ENCODE measurements at places on chromosomes 1 and 21.

DNA sequence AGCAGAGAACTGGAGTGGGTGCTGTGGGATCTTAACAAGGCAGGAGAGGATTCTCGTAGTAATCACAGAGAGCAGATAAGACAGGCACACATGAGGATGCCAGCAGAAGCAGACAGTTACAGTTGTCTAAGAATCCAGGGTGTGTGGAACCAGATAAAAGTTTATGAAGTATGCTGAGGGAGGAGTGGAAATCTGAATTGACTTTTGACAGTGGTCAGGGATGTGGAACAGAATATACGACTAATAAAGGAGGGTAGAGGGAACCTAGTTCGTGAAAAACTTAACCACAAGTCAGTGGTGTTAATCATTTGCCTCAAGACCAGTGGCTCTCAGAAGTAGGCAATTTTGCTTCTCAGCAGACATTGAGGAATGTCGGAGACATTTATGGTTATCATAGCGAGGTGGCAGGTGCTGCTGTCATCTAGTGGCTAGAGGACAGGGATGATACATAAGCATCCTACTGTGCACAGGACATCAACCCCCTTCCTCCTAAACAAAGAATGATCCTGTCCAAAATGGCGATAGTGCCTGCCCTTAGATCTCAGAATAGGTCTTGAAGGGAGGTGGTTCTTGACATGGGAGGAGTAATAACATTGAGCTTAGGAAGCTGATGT lies 3.0 kb downstream of the LRRC8D start:
- DNase-seq = no peak

DNA sequence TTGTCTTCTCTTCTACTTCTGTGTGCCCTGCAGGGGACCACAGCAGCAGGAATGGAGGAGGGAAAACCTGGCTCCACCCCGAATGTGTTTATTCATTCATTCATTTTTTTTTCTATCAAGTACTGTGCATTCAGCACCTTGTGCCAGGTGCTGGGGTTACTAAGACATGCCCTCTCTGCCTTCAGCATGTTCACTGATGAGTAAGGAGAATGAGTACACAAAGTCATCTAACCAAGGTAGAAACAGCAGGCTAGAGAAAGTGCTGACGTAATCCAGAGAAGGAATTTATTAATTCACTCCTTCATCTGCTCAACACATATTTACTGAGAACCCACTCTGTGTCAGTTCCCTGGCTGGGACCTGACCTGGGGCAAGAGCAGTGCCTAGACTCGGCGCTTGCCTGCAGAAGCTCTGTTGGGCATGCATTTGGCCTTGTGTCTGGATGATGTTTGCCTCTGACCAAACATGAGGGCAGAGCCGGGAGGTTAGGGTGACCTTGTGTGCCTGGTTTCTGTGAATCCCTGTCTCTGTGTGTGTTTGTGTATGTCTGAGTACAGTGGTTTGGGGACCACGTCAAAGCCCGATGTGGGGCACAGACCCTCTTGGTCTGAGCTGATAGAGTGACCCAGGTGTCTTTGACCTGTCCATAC lies 3.3 kb upstream of the MYOG start:
- DNase-seq = no peak

DNA sequence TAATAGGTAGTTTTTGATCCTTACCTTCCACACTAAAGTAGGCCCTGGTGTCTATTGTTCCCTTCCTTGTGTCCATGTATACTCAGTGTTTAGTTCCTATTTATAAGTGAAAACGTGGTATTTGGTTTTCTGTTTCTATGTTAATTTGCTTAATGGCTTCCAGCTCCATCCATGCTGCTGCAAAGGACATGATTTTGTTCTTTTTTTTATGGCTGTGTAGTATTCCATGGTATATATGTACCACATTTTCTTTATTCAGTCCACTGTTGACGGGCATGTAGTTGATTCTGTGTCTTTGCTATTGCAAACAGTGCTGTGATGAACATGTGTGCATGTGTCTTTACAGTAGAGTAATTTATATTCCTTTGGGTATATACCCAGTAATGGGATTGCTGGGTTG lies 20.8 kb downstream of the PRCC start:
- DNase-seq = no peak

DNA sequence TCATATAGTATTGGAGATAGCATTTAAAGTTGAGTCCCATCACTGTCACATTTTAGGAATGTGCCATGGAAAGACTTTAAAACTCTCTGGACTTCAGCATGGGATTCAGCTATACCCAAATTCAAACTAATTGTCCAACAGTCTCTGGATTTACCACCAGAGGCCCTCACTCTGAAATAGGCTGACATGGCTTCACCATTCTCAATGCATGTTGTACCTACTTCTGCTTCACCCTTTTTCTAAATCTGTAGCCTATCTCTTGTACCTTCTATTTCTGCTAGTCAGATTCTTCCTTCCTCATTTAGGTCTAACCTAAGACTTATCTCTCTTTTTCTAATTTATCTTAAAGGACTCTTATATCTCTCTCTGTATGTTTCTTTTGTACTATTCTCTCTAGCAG lies 512.7 kb upstream of the ZRANB2 start:
- DNase-seq = peak; percentile 22

- DNase-seq = no peak
Observed at GRCh38 chr1:230138561-230139239, 71.7 kb downstream of the GALNT2 start.

GRCh38 chr1:149849947-149850360 lies 49.4 kb upstream of the BOLA1 start:
- no peak for DNase-seq

GRCh38 chr1:171753685-171754352 lies 12.0 kb upstream of the VAMP4 start:
- no peak for DNase-seq

GRCh38 chr1:230098723-230099122 lies 31.7 kb downstream of the GALNT2 start:
- no peak for DNase-seq

DNA sequence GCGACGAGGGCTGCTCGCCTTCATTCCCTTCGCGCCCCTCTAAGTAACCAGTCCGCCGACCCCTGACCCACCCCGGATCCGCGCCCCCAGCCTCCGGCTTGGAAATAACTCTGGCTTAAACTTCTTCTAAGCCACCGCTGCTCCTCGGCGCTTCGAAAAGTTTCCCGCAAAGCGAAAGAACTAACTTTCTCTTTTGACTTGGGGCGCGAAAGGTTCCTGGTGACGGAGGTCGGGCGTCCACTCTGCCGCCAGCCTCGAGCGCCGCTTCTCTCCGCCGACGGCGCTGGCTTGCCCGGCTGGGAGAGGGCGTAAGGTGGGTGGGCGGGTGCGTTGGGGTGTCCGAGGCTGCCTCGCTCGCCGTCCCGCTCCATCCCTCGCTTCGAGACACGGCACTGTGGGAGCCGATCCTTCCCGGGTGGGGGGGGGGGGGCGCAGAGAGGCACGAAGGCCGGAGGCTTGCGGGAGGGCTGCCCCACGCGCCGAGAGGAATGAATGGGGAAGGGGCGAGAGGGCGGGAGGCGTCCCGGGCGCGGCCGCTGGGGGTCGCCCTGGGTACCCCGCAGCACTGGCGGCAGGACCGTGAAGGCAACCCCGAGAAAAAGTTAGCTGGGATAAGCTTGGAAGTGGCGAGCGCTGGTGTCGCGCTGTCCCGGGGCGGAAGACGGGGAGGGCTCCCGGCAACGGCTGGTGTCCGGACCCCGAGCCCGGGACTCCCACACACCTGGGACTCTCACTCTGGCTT lies 569 bp downstream of the ATF3 start:
- no peak for DNase-seq

GRCh38 chr1:244761279-244761678 lies 74.2 kb upstream of the COX20 start:
- DNase-seq = no peak

DNA sequence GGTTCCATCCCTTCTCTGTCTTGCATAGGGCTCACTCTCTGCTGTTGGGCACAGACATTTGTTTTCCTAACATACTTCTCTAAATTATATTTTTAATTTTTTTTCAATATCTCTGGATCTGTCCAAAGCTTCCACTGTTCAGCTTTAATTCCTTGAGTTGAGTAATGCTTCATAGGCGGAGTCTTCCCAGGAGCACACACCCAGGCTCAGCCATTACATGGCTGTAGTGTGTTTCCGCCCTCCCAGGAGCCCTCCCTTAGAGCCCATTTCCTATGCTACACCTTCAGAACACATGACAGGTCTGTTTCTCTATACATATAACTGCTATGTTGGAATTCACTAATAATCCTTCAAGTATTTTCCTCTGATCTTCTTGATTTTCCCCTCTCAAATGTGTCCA lies 297.4 kb downstream of the PBX1 start:
- DNase-seq = no peak

GRCh38 chr1:10830961-10831668 lies 34.7 kb upstream of the CASZ1 start:
- DNase-seq = no peak

DNA sequence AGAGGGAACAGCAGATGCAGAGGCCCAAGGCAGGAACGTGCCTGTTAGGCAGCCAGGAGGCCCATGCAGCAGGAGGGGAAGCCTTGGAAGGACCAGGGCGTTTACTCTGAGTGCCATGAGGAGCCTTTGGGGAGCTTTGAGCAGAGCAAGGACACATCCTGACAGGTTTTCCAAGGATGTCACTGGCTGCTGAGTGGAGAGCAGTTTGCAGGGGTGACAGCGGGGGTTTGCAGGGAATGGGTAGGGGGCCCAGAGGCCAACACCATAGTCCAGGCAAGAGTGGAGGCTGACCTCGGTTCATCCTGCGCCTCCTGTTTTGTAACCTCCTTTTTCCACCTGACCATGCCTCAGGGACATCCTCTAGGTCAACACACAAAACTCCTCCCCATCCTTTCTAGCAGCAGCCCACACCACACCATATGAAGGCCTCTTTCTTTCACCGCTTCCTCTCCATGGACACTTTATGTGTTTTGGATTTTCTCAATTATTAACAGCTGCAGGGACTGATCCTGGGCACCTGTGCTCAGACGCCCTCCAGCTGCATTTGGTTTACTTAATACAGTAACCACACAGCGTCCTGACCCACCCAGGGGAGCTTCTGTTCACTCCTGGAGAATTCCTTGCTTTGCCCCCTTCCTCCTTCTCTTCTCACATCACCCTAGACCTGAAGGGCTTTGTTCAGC lies 528.5 kb downstream of the MATN1 start:
- DNase-seq = no peak

GRCh38 chr1:44646261-44647110 lies 27.8 kb downstream of the TMEM53 start:
- no peak for DNase-seq

GRCh38 chr1:119336848-119337247 lies 31.7 kb upstream of the HAO2 start:
- DNase-seq = no peak

GRCh38 chr1:112686417-112686816 lies 12.0 kb downstream of the MOV10 start:
- no peak for DNase-seq

DNA sequence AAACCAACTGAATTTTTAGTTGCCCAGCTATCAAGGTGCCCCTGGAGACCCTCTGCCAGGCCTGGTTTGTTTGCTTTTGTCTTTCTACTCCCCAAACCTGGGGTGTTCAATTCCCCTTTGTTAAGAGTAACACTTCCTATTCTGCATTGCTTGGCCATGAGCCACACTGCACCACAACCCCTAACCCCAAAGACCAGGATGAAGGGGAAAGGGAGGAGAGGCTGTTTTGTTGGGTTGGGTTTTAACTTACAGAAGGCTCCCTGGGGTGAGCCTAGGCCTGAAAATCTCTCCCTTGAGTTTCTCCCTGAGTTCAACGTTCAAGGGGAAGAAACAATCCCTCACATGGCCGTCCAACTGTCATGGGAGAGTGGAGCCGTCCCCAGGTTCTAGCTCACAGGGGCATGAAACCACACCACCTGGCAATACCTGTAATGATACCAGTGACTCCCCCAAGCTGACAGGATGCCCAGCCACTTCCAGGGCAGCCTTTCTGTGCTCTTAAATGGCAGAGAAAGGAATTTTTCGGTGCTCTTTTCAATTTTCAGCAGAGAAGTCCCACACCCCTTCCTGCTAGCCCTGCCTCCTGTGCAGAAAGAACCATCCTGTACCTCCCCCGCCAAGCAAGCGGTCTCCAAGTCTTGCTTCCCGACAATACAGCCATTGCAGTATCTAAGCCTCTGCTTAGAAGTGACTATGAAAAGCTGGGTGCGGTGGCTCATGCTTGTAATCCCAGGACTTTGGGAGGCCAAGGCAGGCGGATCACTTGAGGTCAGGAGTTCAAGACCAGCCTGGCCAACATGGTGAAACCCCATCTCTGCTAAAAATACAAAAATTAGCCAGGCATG lies 14.9 kb downstream of the SLC45A3 start:
- DNase-seq = no peak

DNA sequence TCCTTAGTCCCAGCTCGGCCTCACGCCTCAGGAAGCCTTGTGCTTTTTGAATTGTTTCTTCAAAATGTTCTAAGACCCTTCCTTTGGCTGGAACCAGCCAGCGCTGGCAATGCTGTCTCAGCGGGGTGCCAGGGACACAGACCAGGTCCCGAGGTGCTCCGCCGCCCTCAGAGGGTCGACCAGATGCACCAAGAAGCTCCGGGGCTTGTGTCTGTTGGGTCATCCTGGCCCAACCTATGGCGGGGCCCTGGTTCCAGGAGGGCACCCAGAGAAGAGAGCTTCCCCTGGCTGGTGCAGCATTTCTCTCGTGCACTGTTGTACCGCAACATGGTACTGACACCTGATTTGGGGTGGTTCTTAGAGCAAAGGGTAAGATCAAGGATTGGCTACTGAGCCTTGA lies 40.1 kb upstream of the BECN2 start:
- no peak for DNase-seq

- DNase-seq = no peak
Observed at GRCh38 chr1:32247452-32247851, 430 bp downstream of the FAM167B start.

DNA sequence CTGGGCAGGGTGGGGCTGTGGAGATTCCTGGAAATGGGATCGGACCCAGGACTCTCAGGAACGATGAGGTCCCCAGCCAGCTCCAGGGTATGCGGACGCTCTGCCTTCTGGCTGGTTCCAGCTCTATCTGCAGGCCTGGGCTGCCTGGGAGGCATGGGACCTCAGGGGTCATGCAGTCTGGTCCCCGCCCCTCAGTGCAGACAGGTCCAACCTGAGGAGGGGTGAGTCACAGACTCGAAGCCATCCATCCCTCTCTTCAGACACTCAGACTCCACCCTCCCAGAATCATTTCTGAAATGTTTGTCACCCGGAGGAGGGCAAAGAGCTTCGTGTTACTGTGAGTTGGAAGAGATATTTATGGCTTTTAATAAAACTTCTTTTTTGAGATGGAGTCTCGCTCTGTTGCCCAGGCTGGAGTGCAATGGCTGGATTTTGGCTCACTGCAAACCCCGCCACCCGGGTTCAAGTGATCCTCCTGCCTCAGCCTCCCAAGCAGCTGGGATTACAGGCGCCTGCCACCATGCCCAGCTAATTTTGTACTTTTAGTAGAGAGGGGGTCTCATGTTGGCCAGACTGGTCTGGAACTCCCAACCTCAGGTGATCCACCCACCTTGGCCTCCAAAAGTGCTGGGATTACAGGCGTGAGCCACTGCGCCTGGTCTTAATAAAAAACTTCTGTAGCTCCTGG lies 5.9 kb upstream of the MYOM3 start:
- no peak for DNase-seq
